Activated naive CD4-positive, alpha-beta T cell treated with Interleukin-2 at 50 U/mL for 16 hours (primary cell): ENCODE measurements at places on chromosomes 5 and 9.
A peak's percentile ranks its signal among the peaks of the same experiment; 100 is the strongest.

DNA sequence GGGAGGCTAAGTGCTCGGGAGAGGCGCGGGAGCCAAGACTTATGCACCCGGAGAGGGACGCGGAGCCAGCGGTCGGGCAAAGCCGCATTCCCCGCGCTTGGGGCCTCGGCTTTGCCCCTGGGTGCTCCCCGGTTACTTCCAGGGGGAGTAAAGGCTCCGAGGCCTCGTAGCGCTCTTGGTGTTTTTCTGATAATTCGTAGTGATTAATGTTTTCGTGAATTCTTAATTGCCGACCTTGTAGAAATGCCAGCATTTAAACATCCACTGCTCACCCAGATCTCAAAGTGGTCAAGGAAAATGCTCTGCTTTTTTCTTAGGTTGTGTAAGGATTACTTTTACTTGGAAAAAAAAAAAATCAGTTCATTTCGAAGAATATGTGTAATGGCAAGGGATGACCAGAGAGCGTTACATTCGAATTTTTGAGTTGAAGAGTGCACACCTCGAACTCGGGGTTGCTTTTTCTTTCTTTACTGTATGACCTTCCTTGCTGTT lies 654 bp upstream of the TUT7 start:
- no peak for DNase-seq

- no peak for DNase-seq
These were observed 182.3 kb upstream of the MAP1B start for GRCh38 chr5:71924980-71925379.

GRCh38 chr9:20823051-20823450 lies 139.0 kb downstream of the FOCAD start:
- no peak for DNase-seq

- DNase-seq: no peak
These were observed 82.4 kb downstream of the MARCHF3 start for GRCh38 chr5:126948011-126948355.

DNA sequence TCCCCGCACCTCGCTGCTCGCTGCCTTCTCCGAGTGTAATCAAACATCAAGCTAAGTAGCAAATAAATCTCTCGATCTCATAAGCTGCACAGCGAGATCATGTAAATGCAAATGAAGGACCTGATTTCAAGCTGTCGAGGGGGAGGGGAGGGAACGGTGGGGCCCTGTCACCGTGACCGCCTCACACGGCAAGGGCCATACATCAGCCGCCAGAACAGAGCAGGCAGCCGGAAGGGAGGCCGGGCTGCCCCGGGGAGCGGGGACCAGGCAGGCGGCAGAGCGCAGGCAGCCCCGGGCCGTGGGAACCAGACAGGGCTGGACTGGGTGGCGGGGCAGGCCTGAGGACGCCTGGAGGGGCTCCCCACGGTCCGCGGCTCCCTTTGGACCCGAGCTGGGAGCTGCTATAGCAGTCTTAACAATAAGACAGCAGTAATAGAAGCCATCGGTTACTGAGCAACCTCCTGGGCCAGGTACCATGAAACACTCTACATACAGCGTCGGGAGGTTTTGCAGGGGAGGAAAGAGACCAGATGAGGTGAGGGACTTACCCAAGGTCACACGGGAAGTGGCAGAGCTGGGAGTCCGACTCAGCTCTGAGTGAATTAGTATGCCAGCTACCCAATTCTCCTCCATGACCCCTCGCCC lies 76.8 kb downstream of the CFAP77 start:
- DNase-seq: peak; percentile 63

DNA sequence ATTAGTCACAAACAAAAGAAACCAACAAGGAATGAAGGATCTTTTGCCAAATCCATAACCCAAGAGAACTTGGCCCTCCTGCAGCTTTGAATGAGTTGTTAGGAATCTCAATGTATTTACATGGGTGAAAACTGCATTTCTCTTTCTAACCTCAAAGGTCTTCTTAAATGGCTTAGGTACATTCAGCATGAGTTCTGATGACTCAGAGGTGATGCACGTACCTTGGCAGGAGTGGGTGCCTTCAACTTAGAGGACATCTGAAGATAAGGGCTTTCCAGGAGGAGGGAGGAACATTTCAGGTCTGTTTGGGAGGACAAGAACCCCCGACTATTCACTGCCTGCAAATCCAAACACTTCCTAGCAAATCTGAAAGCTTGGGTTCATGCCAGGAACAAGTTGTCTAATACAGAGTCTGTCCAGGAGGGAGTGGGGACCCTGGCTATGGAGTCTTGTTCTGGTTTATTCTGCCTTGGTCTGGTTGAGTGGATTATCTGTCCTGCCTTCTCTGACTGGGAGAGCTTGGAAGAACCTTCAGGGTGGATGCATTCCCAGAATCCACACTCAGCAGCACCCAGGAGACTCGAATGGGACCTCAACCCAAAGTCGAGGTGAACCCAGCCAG lies 65.7 kb downstream of the IRX2 start:
- DNase-seq: no peak

- no peak for DNase-seq
These were observed 652.4 kb downstream of the PDE4D start for GRCh38 chr5:59241119-59241518.

- no peak for DNase-seq
These were observed 163.2 kb upstream of the TRPC7 start for GRCh38 chr5:136528481-136529030.

DNA sequence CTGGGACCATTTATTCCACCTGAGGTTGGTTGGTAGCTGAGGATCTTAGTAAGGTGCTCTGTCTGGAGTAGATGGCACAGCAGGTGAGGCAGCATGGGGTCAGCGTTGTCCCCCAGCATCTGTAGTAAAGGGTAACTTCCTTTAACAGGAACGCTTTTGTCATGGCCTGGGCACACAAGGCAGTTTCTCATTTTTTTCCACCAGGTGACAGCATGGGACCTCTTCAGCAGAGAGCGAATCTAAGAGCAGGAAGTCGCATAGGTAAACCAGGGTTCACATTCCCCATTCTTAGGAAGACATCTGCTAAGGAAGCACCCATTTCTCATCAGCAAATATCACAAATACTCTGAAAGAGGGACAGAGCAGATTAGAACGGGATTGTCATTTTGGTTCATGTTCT lies 56.5 kb downstream of the GPR107 start:
- no peak for DNase-seq

- no peak for DNase-seq
These were observed 12.2 kb upstream of the RAPGEF6 start for GRCh38 chr5:131647048-131647769.

GRCh38 chr9:19926774-19927173 lies 137.9 kb upstream of the SLC24A2 start:
- no peak for DNase-seq

DNA sequence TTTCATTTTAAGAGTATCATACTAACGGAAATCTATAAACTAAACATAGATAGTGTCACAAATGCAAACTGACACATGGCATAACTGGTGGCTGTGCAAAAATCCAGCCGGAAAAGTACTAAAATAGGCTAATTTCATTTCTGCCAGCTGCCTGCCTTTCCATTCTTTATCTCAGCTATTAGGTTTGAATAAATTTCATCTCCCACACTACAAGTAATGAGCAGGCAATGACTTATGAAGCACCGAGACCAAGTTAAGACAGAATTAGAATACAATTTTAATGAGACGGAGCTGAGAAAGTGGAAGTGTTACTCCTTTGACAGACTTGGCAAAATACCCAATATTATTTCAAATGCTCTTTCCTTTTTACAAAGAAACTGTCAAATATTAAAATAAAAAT lies 258.8 kb upstream of the ZNF608 start:
- DNase-seq: no peak

DNA sequence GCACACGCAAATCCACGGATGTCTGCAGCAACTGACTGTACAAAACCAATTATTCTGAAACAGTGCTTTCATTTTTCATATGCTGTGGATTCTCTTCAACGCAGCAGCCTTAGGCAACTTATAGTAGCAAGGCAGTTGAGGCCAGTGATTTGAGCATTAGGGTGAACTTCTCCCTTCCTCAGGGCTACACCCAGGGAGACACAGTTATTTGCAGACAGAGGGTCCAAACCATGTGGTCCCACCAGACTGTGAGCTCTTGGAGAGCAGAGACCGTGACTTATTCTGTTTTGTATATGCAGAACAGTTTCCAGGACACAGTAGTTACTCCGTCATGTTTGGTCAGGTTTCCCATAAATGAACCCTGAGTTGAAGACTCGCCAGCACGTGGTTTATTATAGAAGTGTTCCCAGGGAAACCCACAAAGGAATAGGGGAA lies 19.0 kb upstream of the WHRN start:
- no peak for DNase-seq

GRCh38 chr5:61279725-61280124 lies 52.3 kb upstream of the ZSWIM6 start:
- DNase-seq: no peak

- peak; percentile 31 for DNase-seq
These were observed 557 bp downstream of the GNG10 start for GRCh38 chr9:111661802-111662521.

DNA sequence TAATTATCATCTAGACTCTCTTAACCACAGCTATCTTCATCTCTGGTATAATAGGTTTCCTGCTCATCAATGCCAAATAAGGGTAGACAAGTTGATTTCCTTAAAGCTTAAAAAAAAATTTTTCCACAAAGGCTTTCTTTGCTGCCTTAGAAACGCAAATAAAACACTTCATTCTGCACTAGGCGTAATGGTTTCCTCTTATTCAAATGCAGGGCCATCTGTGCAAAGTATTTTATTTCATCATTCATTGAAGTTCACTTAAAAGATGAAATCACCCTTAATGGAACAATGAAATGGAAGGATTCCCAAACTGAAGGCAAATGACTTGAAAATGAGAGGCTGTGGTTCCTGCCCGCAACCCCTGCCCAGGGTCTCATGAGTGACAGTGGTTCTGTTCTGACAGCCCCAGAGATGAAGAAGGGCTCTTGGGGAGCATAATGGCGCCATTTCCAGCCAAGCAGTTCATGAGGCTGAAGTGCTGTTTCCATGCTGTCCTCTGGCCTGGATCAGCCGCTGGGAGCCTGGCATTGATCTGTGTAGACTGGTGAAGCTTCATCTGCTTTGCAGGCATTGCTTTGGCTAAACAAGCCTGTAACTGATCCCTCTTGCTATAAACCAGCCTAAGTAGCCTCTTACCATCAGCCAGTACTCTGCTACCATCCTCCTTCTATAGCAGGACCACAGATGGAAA lies 276.9 kb upstream of the WWC1 start:
- DNase-seq: no peak

DNA sequence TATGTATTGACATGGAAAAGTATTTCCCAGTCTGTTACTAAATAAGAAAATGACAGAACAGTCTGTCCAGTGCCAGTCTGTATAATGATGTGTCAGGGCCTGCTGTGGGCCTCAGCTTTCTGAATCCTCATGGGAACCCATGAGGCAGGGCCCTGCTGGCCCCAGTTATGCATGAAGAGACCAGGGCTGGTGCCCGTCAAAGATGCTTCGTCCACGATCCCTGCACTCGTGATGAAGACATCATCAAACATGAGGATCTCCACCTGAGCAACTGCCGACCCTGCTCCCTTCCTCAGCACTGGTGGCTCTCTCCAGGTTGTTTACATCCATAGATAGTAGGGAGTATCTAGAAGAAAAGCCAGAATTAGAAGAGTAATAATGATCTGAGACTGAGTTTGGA lies 52.5 kb downstream of the ICE1 start:
- no peak for DNase-seq

- DNase-seq: no peak
These were observed 501 bp upstream of the MAP1B start for GRCh38 chr5:72106817-72107130.
